PC-3 (cell line): ENCODE measurements at places on chromosomes 6 and 20. TPM values are rescaled to one million over a fixed set of nuclear protein-coding genes. Genes with fewer than 3 reads are reported as not detected.

The CLPSL1 gene
- total RNA-seq = not detected in 2 replicates

- DNase-seq = peak; percentile 75
These were observed 3.6 kb upstream of the ADGRG6 start for GRCh38 chr6:142297996-142298753.

DNA sequence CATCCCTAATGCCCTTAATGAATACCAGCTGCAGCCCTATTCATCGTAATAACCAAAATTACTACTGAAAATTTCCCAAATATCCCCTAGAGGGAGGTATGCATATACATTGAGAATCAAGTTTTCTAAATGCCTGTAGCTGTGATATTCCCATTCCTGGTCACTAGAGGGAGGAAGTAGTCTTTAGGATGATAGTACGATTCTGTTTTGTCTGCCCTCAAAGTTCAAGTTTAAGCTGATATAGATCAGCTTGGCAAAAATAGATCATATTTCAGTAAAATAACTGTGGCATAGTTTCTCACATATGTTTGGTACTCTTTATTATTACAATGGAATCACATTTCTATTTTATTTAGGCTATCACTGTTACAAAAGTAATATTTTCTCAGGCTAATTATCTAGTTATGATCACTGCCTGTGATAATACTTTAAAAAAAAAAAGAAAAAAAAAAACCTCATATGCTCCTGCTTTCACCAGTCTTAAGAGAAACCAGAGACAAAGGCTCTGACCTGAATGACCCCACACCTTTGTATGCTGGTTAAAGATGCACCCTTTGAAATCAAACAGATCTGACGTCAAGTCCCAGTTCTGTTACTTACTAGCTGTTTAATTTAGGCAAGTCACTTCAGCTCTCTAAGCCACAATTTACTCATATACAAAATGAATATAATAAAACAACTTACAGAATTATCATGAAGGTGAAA is 11.0 kb downstream of the TSPYL1 start:
- DNase-seq = peak; percentile 85

DNA sequence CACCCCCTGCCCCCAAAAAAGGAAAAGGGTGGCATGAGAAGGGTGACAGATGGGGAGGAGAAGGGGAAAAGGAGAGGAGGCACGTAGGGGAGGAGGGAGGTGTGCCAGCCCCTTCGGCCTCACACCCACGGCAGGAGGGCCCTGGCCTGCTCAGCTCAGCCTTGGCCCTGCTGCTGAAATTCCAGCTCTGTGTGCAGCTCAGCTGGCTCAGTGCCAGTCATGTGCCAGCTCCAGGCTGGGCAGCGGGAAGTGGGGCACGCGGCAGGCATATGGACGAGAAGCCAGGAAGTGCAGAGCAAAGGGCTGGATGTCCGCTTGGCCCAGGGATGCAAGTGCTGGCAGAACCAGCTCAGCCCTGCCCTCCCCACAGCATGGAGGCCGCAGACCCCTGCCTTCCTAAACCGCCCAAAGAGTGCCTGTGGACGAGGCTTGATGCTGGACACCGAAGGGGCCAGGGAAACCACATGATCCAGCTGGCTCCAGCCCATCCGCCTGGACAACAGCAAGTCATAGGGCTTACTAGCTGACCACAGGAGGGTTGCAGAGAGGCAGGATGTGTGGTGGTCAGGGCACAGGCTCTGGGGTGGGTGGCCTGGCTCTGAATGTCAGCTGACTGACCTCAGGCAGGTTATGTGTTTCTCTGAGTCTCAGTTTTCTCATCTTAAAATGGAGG is 60.2 kb downstream of the NOL4L start:
- DNase-seq = no peak

The GMEB2 gene
- 13.7 and 21.9 TPM in 2 replicates for total RNA-seq

The LGSN gene
- total RNA-seq = not detected in 2 replicates

DNA sequence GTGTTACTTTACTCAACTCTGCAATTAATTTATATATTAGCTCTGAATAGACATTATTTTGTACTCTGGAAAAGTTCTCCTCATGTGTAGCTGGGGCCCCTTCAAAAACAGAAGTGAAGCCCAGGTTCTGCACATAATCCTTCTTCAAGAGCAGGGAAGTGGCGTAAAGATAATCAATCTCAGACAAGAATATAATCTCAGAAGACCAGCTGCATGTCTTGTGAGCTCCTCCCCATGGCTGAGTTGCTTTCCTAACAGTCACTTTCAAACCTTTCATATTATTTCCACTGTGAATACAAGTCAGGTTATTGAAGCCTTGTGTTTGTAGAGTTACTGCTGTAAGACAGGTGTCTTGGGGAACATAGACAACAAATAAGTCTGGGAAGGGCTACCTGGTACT is 691.9 kb downstream of the RFPL4B start:
- no peak for DNase-seq

DNA sequence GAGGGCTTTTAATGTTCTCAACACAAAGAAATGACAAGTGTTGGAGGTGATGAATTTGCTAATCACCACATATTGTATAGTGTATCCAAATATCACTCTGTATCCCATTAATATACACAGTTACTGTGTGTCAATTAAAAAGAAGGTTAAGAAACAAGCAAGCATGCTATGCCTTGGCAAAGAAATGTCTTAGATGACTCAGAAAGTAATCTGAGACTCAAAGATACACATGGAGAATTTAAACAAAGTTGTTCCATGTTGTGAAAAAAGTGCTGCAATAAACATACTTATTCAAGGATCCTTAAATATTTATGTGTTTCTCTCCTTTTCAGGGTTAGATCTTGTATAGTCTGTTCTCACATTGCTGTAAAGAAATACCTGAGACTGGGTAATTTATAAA is 300.9 kb downstream of the DHX35 start:
- peak; percentile 33 for DNase-seq

GRCh38 chr6:125094563-125094962 is 59.0 kb upstream of the TPD52L1 start:
- DNase-seq = peak; percentile 51

- peak; percentile 95 for DNase-seq
These were observed 11.8 kb downstream of the ADTRP start for GRCh38 chr6:11766589-11767450.

- no peak for DNase-seq
These were observed 21.8 kb upstream of the GMPR start for GRCh38 chr6:16216501-16217155.

The EPM2A gene
- total RNA-seq = 2.9 and 4.0 TPM in 2 replicates

DNA sequence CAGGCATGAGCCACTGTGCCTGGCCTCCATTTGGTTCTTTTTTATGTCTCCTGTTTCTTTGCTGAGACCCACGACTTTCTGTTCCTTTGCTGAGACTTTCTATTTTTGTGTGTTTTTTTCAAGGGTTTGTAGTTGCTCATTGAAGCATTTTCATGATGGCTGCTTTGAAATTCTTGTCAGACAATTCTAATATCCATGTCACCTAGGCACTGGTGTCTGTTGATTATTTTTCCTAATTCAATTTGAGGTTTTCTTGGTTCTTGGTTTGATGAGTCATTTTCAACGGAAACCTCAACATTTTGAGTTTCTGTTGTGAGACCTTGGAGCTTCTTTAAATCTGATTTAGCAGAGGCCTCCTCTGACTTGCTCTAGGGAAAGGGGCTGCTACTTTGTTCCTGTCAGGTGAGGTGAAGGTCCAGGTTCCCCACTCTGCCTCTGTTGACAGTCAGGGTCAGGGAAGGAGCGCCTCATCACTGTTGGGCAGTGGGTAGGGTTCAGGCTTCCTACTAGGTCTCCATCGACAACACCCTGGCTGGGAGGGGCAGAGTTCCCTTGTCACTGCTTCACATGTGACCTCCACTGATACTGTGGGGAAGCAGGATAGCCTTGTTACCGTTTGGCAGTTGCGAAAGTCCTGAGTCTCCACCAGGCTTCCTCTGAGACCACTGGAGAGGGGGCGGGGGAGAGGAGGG is 67.2 kb upstream of the RNF24 start:
- peak; percentile 25 for DNase-seq

The ADAM33 gene
- 0.11 TPM in 1 of 2 replicates, not detected in the other for total RNA-seq

- DNase-seq = peak; percentile 38
These were observed 470.8 kb downstream of the CD109 start for GRCh38 chr6:74166849-74167248.

DNA sequence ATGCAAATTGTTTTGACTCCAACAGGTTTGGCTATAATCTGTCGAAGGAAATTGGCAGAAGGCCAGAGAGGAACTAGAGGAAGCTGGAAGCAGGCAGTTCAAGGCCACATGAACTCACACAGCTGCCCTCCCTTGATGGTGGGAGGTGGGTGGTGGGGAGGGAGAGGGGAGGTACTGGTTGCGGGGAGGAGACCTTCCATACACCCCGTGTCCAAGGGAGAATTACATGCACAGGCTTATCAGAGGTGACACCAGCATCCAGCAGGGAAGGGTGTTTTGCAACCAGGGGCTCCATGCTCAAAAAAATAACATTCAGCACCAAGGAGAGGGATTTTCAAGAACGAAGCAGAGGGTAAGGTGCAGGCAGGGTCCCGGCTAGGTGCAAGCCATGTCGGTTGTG is 9.1 kb downstream of the PRND start:
- no peak for DNase-seq

GRCh38 chr6:8400663-8401062 is 34.7 kb downstream of the SLC35B3 start:
- peak; percentile 28 for DNase-seq

GRCh38 chr6:56891754-56892153 is 63.2 kb upstream of the BEND6 start:
- peak; percentile 30 for DNase-seq

The TAGAP gene
- not detected in 2 replicates for total RNA-seq
